ENCODE measurements at places on chromosomes 1 and 21.

DNA sequence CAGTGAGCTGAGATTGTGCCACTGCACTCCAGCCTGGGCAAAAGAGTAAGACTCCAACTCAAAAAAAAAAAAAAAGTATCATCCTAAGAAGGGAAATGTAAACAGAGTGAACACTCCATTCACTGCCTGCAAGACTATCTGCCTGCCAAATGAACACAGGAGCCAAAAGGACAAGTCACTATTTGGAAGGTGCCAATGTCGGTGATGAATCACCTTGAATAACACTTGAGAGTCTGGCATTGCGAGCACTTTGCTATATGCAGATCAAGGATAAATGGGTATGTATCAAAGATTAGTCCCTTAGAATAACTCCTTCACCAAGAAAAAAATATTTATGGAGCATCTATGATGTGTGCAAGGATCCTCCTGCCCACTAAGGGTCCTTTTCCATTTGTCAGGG, 6.6 kb downstream of the UBR4 start:
- peak; percentile 69 for DNase-seq

DNA sequence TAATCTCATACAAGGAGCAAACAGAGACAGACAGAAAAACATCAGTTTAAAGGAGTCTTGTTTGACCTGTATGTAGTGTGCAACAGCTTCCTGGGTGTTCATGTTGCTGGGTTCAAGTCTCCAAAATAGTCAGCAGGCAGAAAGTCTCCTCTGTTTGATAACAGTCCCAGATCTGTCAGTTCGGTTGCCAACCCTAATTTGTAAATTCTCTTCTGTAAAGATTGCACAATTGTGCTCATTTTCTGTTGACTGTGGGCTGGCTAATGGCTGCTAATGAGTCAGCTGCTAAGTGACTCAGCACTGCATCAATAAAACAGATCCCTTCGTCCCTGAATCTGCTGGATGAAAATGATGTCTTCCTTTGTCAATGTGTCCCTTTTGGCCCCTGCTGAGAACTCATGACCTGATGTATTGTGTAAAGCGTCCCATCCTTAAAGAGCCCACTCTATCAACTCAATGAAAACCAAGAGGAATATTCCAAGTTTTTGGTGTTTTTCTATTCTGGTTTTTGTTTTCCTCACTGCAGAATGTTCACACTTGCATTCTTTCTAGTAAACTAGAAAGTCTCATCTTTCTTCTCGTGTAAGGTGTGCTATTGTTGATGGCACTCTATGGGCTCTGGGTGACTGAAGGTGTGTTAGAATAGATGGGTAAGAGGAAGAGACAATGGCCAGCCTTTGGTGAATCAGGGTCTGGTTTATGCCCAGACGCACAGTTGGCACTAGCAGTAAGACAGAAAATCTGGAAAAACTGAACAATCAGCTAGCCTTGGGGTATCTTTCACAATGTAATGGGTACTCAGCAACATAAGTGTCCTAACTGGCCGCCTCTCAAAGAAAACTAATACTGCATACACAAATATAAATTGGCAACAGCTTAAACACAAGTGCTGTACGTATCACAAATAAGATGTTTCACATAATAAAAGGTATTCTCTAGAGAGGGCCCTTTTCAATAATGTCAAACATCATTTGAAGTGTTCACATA, 75.1 kb upstream of the SIPA1L2 start:
- peak; percentile 80 for DNase-seq

DNA sequence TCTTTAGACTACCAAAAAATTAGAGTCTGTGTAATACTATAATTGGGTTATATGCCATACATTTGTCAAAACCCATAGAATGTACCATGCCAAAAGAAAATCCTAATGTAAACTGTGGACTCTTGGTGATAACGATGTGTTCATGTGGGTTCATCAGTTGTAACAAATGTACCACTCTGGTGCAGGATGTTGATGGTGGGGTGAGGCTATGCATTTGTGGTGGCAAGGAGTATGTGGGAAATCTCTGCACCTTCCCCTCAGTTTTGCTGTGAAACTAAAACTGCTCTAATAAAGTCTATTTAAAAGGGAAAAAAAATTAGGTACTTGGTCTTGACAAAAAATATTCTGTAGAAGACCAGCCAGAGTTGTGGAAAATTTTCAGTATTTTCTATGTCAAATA, 43.4 kb downstream of the INKA2 start:
- no peak for DNase-seq

DNA sequence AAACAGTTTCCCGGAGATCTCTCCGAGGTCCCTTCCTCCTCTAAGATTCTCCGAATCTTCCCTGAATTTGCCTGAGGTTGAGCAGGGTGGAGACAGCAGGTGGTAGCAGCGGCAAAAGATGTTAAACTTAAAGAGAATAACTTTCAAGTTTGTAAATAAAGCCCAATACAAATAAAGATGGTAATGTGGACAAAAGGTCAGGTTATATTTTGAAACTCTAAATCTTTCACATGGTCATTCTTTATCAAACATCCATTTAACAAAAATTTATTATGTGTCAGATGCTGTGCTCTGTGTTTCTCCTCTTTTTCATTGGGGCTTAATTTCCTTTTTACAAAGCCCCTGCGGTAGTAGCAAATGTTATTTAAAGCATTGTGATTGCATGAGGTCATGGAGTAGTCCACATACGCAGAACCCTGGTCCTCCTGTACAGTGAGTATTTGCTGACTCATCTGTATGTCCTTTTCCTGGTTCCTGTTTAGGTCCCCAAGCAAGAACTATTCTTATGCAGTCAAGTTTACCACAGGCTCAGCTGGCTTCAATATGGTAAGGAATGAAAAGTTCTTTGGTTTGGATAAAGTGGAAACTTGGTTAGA, 119.2 kb downstream of the ITSN1 start:
- DNase-seq: peak; percentile 55

- DNase-seq: no peak
Measured at GRCh38 chr1:61441723-61442262, 283.1 kb downstream of the TM2D1 start.
